Thymus (tissue), 14 donors: ENCODE measurements at places on chromosomes 4 and X.

DNA sequence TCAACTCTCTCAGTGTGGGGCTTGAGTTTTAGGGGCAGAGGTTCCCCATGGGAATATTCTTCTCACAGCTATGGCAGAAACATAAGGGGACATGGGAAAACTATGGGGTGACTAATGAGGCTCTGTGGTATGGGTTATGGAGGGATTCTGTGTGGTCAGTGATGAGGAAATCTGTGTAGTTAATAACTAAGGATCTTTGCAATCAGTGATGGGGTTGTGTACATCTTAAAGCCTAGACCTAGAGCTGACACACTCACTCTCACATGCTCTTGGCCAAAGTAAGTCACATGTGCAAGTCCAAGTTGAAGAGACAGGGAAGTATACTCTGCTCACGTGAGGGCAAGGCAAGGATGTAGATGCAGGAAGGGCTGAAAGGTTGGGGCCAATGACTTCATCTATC is 86.4 kb upstream of the UXT start:
- no peaks in the 10 kb centered on the region for H3K36me3 ChIP-seq
- no peaks in the 10 kb centered on the region for H3K27me3 ChIP-seq
- DNase-seq, result no peak
- no peak overlapping the region for H3K4me3 ChIP-seq
- H3K27ac ChIP-seq, result no peak overlapping the region

DNA sequence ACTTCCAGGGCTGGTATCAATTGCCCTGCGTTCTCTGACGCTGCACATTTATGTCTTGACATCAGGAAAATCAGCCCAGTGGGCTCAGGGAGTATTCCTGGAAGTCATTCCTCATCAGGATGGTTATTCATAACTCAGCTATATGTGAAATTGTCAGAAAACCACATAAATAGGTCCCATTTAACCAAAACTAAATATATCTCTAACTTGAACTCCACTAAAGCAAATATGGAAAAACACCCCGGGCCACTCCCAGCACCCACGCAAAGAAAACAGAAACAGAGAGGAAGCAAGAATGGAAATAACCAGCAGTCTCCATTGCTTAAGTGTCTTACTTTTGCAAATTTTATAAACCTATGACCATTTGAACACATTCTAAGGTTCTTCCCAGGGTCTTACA is 112.0 kb downstream of the IRF2 start:
- DNase-seq, result no peak
- H3K4me1 ChIP-seq, result no peaks in the 10 kb centered on the region
- no peaks in the 10 kb centered on the region for H3K27me3 ChIP-seq

- H3K27me3 ChIP-seq, result no peaks in the 10 kb centered on the region
- no peak overlapping the region for H3K4me3 ChIP-seq
- no peak for DNase-seq
- H3K4me1 ChIP-seq, result no peaks in the 10 kb centered on the region
Observed at GRCh38 chr4:963276-964225, 9.8 kb downstream of the DGKQ start.

DNA sequence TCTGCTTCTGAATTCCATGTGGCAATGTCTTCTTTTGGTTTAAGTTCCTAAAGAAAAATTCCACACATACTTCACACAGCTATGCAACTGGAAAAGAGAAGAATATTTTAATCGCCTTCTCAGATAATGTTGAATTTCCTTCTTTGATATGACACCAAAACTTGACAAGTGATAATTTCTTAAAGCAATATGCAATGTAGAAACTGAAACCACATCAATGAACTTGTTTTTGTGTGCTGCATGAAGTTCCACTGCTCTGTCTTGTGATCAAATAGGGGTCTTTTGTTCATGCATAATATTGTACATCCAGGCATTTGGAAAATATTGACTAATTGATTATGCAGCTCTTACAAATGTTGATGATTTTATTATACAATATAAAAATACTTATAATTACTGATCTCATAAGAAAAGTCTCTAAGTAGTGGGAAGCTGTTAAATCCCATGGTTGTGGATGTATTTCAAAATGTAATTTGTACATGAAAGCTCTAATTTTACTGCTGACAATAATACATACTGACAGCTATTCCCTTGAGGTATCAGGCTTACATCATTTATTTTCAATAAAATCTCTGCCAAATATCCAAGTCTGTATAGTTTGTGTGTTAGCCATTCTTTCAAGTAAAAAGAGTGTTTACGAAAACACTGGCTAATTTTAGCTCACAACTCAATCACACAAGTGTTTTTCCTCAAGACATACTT is 56.5 kb downstream of the AGA start:
- no peaks in the 10 kb centered on the region for H3K36me3 ChIP-seq
- H3K27ac ChIP-seq, result no peak overlapping the region
- no peaks in the 10 kb centered on the region for H3K27me3 ChIP-seq
- no peak overlapping the region for H3K4me3 ChIP-seq

- H3K27ac ChIP-seq, result no peak overlapping the region
- no peaks in the 10 kb centered on the region for H3K36me3 ChIP-seq
- H3K4me3 ChIP-seq, result no peak overlapping the region
- H3K4me1 ChIP-seq, result no peaks in the 10 kb centered on the region
Observed at GRCh38 chr4:81965911-81966310, 407.9 kb downstream of the HNRNPD start.

- DNase-seq, result no peak
- no peak overlapping the region for H3K27ac ChIP-seq
- H3K4me3 ChIP-seq, result no peak overlapping the region
- no peaks in the 10 kb centered on the region for H3K27me3 ChIP-seq
- no peaks in the 10 kb centered on the region for H3K36me3 ChIP-seq
- no peaks in the 10 kb centered on the region for H3K4me1 ChIP-seq
Observed at GRCh38 chr4:165953181-165953580, 80.1 kb downstream of the TLL1 start.

DNA sequence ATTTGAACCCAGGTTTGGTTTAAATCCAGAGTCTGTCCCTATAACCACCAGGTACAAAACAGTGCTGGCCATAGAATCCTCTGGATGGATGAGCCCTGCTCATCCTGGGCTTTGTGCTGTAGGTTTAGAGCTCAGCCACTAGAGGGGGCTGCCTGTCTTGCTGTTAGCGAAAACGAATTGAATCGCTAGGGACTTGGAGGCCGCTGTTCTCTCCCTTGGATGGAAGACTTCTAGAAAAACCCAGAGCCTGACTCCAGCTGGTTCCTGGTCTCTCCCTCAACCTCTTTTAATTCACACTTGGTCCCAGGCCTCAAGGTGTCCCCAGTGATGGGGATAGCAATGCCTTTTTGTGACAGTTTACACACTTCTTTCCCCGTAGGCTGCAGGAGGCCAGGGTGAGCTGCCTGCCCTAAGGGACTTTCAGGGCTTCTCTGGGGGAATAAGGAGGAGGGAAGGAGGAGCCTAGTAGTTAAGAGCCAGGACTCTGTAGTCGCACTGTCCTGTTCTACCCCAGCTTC is 8.7 kb downstream of the RIPPLY1 start:
- H3K4me3 ChIP-seq, result no peak overlapping the region
- H3K36me3 ChIP-seq, result no peaks in the 10 kb centered on the region
- no peak overlapping the region for H3K27ac ChIP-seq

DNA sequence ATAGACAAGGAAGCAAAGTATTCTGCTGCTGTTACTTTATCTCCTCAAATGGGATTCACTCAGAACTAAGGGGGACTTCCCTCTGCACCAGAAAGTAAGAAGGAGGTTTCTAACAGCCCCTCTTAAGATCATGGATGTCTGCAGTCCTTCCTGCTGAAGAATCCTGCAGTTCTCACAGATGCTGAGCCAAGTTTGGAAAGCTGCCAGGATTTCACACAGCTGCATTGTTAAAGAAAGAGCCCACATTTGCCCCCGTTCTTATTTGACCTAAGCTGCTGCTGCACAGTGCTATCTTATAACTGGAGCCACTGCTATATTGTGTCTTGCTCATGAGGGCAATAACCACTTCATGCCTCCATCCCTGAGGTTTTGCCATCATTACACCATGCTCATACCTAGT is 81.1 kb downstream of the FAAH2 start:
- no peaks in the 10 kb centered on the region for H3K27me3 ChIP-seq
- H3K27ac ChIP-seq, result no peak overlapping the region
- no peak for DNase-seq

DNA sequence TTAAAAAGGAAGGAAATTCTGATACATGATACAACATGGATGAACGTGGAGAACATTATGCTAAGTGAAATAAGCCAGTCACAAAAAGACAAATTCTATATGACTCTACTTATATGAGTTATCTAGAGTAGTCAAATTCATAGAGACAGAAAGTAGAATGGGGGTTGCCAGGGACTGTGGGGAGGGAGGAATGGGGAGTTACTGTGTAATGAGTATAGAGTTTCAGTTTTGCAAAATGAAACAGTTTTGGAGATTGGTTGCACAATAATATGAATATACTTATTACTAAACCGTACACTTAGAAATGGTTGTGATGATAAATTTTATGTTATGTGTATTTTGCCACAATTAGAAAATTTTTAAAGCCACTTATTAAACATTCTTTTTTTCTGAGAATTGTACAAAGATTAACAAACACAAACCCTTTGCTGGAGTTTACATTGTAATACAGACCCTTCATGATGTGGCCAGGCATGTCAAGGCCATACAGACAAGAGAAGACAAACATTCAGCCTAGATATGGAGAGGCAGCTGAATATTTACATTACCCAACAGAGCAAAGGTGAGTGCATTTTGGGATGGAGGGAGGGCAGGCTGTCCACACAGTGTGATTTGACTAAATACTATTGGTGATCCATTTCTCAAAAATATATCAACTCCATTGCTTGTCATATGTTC is 21.2 kb upstream of the GPC3 start:
- no peaks in the 10 kb centered on the region for H3K27me3 ChIP-seq
- no peak for DNase-seq
- H3K27ac ChIP-seq, result no peak overlapping the region
- no peaks in the 10 kb centered on the region for H3K4me1 ChIP-seq
- no peaks in the 10 kb centered on the region for H3K36me3 ChIP-seq

GRCh38 chr4:110480031-110480549 is 4.1 kb downstream of the ENPEP start:
- H3K4me1 ChIP-seq, result no peaks in the 10 kb centered on the region
- DNase-seq, result no peak
- H3K27ac ChIP-seq, result no peak overlapping the region

GRCh38 chrX:51496501-51497291 is at the start of gene NUDT11:
Gene NUDT11 (minus strand): TSS chrX:51496592. CDS start chrX:51496444, 148 bp downstream.
- H3K27me3 ChIP-seq, result no peaks in the 10 kb centered on the region
- H3K4me1 ChIP-seq, result no peaks in the 10 kb centered on the region
- peak within 1 kb of the TSS; percentile 46 for H3K4me3 ChIP-seq
- H3K36me3 ChIP-seq, result no peaks in the 10 kb centered on the region
- no peak within 1 kb of the TSS for H3K27ac ChIP-seq

DNA sequence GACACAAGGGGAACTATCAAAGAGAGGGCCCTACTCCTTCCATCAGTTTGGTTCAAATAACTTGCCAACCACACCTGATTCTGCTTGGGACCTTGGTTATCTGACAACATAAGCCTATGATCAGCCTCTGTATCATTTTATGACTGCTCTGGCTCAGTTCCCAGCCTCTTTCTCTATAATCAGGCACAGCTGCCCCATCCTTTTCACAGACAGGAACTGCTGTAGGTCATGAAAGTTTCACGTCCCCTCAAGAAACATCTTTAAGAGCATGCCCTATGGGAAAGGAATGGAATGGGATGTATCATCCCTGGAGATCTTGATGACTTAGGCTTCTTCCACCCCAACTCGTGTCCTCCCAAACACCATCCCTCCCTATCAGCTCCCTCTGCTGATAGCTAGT is 243.4 kb downstream of the AR start:
- no peak overlapping the region for H3K4me3 ChIP-seq
- no peak overlapping the region for H3K27ac ChIP-seq
- no peaks in the 10 kb centered on the region for H3K36me3 ChIP-seq
- no peaks in the 10 kb centered on the region for H3K4me1 ChIP-seq
- DNase-seq, result no peak
- no peaks in the 10 kb centered on the region for H3K27me3 ChIP-seq

DNA sequence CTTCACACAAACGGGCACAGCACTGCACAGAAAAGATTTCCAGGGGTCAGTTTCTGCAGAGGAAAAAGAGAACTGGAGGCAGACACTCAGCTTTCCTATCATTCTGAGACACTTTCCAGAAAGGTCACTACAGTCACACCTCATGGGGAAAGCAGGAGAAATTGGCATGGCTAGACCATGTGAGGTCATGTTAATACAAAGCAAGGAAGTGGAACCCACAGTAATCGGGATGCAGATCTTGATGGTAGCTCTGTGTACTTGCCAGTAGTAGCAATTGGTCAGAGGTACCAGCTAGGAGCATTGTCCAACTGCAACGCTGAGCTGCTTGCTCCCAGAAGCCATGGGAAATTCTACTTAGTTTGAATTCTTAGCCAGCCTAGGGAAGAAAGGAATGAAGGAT is 255.3 kb upstream of the PCDH10 start:
- H3K27ac ChIP-seq, result no peak overlapping the region
- DNase-seq, result no peak
- H3K36me3 ChIP-seq, result no peaks in the 10 kb centered on the region
- H3K4me3 ChIP-seq, result no peak overlapping the region
- no peaks in the 10 kb centered on the region for H3K4me1 ChIP-seq
- no peaks in the 10 kb centered on the region for H3K27me3 ChIP-seq

DNA sequence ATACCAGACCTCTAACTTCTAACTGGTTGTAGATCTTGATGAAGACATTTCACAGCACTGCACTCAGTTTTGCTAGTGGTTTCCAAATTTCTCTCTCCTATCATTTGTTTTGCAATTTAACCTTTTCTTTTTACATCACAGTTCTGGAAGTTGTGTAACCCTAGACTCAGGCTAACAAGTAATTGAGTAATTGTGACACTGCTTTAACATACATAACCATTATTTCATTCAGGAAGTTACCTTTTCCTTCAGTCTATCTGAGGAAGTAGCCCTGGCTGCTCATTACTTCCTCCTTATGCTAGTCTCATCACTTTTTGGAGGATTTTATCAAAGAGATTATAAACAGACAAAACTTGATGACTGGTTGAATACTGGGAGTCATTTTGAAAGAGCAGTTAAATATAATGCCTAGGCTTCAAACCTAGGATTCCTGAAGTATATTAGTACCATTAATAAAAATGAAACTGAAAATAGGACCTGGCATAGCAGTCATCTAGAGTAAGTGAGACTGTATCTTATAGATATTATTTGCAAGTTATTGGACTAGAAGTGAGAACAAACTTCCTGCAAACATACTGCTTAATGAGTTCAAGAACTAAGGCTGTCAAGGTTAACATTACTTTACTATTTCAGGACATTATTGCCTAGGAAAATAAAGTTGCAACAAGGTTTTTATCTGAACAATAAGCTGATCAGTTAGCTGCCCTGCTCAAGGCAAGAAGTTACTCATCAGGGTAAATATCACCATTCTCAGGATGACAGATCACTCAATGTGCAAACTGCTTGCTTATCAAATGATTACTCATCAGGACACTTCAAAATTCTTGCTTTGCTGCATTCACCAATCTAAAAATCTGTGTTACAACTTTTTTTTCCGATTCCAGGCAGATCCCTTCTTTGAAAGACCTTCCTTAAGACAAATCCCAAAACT is 25.6 kb upstream of the TEX13C start:
- H3K36me3 ChIP-seq, result no peaks in the 10 kb centered on the region
- DNase-seq, result no peak
- H3K27me3 ChIP-seq, result no peaks in the 10 kb centered on the region

- no peak overlapping the region for H3K4me3 ChIP-seq
- H3K36me3 ChIP-seq, result no peaks in the 10 kb centered on the region
- H3K27me3 ChIP-seq, result no peaks in the 10 kb centered on the region
- H3K4me1 ChIP-seq, result no peaks in the 10 kb centered on the region
Observed at GRCh38 chr4:106707776-106708463, 328.2 kb downstream of the DKK2 start.

GRCh38 chrX:109830157-109830703 is 97.2 kb upstream of the ACSL4 start:
- no peak overlapping the region for H3K4me3 ChIP-seq
- no peaks in the 10 kb centered on the region for H3K4me1 ChIP-seq
- no peak overlapping the region for H3K27ac ChIP-seq
- H3K27me3 ChIP-seq, result no peaks in the 10 kb centered on the region
- DNase-seq, result no peak
